Activated CD8-positive, alpha-beta memory T cell treated with anti-CD3 and anti-CD28 coated beads for 4 hours (primary cell): ENCODE measurements at places on chromosomes 12 and 14.

- no peak for DNase-seq
These were observed 285.1 kb upstream of the NOS1 start for GRCh38 chr12:117646520-117646919.

- DNase-seq: no peak
These were observed 472.7 kb upstream of the FLRT2 start for GRCh38 chr14:85057221-85057620.

GRCh38 chr14:76848879-76849278 is 22.7 kb downstream of the LRRC74A start:
- DNase-seq: no peak

GRCh38 chr12:98371419-98371818 is 144.0 kb upstream of the TMPO start:
- DNase-seq: no peak

GRCh38 chr14:65069874-65070413 is 32.4 kb downstream of the MAX start:
- DNase-seq: no peak

DNA sequence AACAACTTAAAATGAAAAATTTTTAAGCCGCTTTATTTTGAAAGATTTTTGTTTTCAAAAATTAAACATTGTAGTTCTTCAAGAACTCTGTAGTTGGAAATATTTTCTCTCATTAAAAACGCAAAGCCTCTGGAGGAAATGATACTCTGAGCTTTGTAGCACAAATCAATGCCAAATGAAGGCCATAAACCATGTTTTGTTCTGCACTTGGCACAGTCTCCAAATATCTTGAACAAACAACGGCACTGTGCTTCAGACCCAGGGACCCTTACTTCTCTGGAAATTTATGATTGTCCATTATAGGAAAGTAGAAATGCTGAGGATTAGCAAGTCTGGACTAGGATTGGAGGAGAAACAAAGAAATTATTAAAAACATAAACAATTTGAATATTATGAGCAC is 160.8 kb upstream of the BMP4 start:
- DNase-seq: no peak

- no peak for DNase-seq
These were observed 108.2 kb downstream of the PHETA1 start for GRCh38 chr12:111260732-111261131.

DNA sequence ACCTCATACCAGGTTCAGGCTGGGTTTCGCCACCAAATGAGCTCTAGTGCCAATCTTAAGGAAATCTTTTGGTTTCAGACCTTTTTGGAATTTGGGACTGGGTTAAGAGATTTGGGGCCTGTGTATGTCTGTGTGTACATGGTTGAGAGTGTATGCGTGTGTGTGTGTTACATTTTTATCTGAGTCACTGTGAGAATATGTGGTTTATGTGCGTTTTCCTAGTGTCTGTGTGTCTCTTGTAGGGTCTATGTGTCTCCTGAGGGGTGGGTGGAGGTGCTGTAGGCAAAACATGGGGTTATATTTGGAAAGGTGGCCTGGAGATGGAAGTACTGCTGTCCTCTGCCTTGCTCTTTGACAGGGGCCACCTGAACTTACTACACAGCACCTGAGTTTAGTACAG is 17.9 kb downstream of the C12orf43 start:
- DNase-seq: no peak

- no peak for DNase-seq
These were observed 305.6 kb downstream of the RPAP3 start for GRCh38 chr12:47400266-47400665.

- DNase-seq: no peak
These were observed 951 bp upstream of the CHST11 start for GRCh38 chr12:104455578-104456416.

GRCh38 chr14:64098120-64098519 is 196.1 kb downstream of the ESR2 start:
- DNase-seq: no peak

DNA sequence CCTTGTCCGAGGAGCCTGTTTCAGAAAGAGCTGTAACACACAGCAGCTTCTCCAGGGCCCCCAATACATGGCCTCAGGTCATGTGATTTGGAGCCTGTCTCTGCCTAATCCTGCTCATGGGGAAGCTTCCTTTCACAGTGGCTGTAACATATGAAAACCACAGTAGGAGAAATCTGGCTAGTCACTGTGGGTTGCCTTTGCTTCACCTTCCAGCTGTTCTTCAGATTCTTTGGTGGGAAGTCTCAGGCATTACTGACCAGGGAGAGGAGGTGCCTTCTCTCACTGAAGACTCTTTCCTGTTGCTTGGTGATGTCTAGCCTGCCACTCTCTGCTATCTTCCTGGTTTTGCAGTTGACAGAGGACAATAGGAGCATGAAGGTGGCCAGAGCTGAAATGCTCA is 350.6 kb downstream of the DPF3 start:
- no peak for DNase-seq

DNA sequence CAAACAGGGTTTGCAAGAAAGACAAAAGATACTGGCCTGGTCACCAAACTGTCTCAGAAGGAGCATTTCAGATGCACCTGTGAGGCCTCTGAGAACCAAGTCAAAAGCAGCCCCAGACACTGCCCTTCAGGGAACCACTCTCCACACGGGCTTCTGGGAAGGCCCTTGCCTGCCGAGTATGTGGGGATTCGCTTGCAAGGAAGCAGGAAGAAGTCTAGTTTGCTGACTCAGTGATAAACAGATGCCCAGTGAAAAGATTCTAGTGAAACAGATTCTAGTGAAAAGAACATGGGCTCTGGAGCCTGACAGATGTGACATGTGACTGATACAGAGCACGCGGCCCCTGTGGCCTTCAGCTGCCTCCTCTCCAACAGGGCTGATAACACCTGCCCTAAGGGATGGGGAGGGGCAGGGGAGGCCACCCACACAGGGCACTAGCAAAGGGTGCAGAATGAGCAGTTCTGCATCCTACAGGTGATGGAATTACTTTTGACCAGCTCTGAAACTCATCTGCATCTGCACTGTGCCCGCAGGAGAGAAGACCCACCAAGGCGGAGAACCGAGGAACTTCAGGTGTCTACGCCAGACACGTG is 19.1 kb downstream of the AMN start:
- DNase-seq: no peak

- no peak for DNase-seq
These were observed 95.4 kb upstream of the DIO3 start for GRCh38 chr14:101465795-101466448.

- DNase-seq: no peak
These were observed 707.5 kb downstream of the BCL11B start for GRCh38 chr14:98564541-98564940.

DNA sequence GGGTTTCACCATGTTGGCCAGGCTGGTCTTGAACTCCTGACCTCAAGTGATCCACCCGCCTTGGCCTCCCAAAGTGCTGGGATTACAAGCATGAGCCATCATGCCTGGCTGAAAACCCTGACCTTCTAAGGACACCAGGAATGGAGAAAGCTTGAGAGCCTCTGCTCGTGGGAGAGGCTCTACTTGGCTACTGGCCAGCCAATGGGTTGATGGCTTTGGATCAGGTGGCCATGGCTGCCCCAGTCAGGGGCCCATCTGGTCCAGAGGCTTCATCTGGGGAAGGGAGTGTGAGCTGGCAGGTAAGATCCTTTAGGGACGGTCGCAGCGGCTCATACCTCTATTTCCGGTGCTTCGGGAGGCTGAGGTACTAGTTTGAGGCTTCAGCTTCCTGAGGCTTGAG is 42.5 kb upstream of the PPP1CC start:
- DNase-seq: no peak

- no peak for DNase-seq
These were observed 8.8 kb downstream of the PPP1CC start for GRCh38 chr12:110733900-110734299.

DNA sequence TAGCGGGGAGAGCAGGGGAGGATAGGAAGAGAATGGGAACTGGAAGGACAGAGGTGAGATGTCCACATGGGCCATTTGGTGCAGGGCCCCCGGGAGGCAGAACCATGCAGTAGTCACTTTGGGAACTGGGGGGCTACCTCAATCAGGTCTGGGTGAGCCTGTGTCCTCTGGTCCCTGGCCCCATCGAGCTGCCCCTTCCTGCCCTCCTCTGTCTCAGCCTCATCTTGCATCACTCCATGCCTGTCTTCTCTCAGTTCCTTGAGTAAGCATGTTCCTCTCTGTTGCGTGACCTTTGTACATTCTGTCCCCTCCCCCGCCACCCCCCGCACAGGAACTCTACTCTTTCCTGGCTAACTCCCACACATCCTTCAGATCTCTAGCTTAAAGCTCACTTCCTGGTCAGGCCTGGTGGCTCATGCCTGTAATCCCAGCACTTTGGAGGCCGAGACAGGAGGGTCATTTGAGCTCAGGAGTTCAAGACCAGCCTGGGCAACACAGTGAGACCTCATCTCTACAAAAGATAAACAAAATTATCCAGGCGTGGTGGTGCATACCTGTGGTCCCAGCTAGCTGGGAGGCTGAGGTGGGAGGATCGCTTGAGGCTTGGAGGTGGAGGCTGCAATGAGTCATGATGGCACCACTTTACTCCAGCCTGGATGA is 23.2 kb downstream of the FOS start:
- no peak for DNase-seq

GRCh38 chr14:29240066-29240465 is 473.5 kb downstream of the FOXG1 start:
- DNase-seq: no peak

DNA sequence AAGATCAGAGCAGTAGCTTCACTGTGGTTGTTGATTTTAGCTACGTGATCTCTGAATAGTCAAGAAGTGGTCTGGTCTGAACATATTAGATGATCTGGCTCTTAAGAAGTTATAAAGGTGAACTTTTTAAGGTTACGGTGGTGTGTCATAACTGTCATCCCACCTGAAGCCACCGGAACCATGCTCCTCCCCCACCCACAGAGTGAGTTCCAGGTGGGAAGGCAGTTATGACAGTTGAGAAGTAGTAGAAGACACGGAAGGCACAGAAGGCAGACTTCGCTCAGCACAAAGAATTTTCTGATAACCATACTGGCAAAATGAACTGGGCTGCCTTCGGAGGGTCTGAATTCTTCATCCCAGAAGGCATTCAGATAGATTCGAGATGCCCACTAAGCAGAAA is 90.0 kb upstream of the RIC8B start:
- DNase-seq: no peak

DNA sequence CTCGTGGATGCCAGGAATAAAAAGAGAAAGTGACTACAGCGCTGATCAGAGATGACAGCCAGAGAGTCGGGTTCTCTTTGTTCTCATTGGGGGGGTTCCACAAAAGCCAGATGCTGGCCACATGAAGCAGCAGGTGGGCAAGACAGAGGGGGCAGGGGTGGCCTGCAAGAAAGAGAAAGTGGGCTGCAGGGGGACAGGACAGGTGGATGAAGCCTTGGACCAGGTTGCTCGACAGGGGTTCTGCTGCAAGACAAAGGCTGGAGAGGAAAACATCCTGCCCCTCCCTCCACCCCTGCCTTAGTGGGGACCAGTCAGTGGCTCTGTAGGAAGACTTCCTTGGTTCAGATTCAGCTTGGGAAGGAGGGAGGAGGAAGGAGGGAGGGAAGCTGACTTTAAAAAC is 126.2 kb downstream of the KSR2 start:
- DNase-seq: no peak

DNA sequence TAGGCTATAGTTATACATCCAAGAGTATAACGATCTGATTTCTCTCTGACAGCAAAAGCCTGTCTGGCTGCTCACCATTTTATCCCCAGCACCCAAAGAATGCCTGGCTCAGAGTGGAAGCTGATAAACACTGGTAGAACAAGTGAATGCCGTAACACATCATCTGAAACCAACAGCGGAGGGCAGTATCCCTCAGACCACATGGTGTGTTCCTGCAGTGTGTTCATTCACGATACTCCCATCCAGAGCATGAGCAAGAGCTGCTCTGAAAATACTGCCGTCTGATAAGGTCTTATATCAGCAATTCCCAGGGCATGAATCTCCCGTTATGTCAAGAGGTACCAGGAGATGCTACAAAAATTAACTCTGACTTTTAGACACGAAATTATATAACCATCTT is 95.9 kb downstream of the TTC7B start:
- DNase-seq: no peak

GRCh38 chr12:22981711-22982110 is 356.7 kb downstream of the ETNK1 start:
- no peak for DNase-seq

DNA sequence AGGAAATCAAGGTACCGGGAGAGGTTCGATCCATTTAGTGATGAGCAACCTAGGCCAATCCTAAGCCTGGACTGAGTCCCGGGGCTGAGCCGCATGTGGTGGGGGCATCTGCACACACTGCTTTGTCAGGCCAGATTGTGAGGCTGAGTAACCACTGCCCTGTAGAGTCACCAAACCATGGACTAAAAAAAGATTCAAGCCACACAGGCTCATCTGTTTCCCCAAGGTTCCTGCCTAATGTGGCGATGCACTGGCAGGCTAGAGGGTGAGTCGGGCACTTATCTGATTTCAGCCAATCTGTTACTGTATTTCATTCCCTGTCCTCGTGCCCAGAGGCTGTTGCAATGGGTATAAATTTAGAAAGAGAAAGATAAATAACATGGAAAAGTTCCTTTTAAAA is 140.8 kb downstream of the TTC7B start:
- DNase-seq: no peak

DNA sequence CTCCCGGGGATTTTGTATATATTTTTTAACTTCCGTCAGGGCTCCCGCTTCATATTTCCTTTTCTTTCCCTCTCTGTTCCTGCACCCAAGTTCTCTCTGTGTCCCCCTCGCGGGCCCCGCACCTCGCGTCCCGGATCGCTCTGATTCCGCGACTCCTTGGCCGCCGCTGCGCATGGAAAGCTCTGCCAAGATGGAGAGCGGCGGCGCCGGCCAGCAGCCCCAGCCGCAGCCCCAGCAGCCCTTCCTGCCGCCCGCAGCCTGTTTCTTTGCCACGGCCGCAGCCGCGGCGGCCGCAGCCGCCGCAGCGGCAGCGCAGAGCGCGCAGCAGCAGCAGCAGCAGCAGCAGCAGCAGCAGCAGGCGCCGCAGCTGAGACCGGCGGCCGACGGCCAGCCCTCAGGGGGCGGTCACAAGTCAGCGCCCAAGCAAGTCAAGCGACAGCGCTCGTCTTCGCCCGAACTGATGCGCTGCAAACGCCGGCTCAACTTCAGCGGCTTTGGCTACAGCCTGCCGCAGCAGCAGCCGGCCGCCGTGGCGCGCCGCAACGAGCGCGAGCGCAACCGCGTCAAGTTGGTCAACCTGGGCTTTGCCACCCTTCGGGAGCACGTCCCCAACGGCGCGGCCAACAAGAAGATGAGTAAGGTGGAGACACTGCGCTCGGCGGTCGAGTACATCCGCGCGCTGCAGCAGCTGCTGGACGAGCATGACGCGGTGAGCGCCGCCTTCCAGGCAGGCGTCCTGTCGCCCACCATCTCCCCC is 777 bp downstream of the ASCL1 start:
- no peak for DNase-seq

DNA sequence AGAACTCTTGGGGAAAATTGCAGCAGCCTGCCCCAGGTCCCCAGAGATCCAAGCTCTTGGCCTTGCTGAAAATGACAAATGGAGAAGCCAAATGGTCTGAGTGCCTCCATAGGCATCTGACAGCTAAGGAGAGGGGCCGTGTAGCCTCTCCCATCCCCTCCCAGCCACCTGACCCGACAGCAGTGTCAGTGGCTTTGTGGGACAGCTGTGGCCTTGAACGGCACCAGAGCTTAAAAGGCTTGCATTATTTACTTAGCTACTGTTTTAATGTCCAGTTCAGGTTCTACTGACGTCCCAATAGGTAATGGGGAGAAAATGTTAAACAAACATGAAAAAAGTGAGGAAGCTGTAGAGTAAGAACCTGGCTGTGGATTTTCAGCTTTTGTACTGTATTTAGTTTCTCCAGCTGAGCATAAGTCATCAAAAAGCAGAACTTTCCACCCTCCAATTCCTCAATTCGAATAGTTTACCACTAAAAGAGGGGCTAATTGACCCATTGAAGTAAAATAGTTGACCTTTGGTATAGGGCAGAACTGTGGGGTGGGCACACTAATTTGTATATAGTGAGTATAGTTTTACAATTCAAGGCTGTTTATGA is 50.0 kb downstream of the FOS start:
- no peak for DNase-seq
